ENCODE measurements at places on chromosomes 7 and 10. TPM values are rescaled to one million over a fixed set of nuclear protein-coding genes. Genes with fewer than 3 reads are reported as not detected.

- no peak for DNase-seq
Observed at GRCh38 chr7:41207141-41207540, 495.7 kb downstream of the INHBA start.

DNA sequence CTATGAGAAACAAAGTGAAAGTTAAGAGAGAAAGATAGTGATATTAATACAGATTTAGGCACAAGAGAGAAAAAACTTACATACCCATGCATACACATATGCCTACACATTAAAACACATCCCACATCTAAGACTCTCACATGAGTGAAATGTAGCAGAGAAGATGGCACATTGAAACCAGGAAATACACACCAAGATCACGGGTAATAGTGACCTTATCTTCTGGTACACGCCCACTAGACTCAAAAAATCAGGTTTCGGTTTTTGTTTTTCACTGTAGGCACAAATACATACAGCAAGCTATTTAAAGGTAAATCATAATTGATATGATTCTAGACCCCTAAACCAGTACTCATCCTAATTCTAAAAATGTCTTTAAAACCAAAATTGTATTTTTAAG is 225.2 kb upstream of the TAC1 start:
- no peak for DNase-seq

- peak; percentile 20 for DNase-seq
Observed at GRCh38 chr7:149822353-149822943, 15.7 kb upstream of the ZNF862 start.

DNA sequence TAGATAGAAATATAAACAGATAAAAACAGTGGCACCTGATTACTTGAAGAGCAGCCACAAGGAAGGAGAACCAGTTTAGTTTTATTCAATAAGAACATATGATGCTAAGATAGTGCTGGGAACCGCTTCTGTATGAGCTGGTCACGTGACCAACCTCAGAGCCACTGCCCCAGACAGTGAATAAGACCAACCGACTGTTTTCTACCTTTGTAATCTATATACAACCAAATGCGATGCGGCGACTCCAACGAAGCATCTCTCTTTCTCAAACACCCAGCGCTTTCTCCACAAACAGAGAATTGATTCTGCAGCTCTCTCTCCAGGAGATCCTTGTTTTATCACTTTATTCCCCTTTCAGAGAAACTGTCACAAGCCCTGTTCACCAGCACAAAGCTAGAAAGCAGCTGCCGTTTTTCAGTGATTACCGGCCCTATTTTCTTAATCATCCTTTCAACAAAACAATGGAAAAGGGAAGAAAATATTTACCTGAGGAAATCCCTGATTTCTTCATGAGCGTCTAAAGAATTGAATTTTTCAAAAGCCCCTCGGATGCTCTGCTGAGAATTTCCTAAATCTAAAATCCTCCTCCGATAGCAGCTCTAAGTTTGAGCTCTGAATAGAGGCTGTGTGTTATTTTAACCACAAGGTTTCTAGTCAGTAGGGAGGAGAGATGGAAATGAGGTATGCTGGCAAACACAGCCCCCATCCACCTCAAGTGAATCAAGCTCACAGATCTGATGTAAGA is 55.7 kb upstream of the JCAD start:
- no peak for DNase-seq

DNA sequence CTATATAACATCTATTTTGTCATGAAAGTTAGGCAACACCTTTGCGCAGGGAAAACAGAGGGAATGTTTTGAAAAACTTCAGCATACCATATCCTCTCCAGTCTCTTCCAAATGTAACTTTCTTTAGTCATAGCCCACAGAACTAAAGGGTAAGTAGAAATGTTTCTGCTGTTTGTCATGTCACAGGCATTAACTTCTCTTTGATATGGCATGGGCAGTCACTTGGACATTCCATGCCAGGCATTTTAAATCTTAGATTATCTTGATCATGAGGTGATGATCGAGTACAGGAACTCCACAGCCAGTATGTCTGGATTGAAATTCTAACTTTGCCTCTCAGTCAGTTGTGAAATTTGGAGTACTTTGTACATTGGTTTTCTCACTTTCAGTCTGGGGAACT is 27.5 kb upstream of the ETV1 start:
- DNase-seq, result no peak

- DNase-seq, result no peak
Observed at GRCh38 chr7:70619130-70619529, 512.8 kb upstream of the GALNT17 start.

DNA sequence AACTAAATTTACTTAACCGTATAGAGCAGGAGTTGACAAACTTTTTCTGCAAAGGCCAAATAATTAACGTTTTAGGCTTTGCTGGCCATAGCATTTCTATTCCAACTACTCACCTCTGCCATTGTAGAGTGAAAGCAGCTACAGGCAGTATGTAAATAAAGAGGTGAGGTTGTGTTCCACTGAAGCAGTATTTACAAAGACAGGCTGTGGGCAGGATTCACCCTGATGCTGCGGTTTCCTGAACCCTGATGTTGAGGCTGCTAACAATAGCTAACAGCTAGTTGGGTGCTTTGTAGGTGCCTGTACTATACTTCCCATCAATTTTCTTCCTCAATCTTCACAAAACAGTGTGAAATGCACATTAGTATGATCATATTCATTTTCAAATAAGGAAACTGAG is 47.0 kb upstream of the LAMB1 start:
- DNase-seq, result no peak

DNA sequence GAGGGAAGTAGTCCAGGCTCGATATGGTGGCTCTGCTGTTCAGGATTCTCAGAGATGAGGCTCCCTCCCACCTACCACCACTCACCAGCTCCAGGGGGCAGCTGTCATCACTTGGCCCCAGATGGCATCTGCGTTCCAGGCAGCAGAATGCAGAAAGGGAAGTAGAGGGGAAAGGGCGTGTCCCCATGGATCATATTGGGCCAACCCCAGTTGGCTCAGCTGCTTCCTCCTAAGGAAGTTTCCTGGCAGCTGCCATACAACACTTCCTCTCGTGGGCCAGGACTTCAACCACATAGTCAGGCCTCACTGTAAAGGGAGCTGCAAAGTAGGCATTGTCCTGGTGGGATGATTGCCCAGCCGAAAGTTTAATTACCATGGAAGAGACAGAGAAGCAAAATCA is 1.6 kb upstream of the TEX36 start:
- DNase-seq, result no peak

GRCh38 chr10:123512901-123513775 is 153.0 kb upstream of the GPR26 start:
- no peak for DNase-seq

GRCh38 chr7:46156086-46156485 is 235.0 kb upstream of the IGFBP3 start:
- DNase-seq, result no peak

DNA sequence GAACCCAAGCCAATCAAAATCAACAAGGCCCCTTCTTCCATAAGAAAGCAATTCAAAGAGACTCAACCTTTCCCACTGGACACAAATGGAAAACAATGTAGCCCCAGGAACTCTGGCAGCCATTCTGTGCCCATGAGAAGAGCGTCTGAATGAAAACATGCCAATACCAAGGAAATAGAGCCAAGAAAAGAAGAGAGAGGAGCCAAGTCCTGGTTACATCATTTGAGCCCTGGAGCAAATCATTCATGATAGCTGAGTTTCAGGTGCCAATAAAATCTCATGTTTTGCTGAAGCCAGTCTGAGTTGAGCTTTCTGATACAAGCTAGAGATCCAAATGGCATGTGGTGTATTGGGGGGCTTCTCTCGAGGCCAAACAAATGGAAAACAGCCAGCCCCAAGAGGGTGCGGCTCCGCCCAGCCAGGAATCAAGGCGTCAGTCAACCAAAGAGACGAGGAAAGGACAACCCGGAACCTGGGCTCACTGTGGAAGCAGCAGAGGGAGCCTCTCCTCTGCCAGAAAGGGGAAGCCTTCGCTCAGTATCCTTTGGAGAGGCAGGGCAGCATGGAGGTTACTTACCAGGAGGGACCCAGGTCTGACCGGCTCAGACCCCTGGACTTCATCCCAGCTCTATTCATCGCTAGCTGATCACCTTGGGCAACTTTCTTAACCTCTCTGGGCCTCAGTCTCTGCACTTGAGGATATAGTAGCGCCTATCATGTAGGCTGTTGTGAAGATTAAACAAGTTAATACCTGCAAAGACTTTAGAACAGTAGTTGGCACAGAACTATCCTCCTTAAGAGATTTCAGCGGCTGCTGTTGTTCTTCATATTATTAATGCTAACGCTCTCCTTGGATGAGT is 61.8 kb downstream of the OAT start:
- DNase-seq, result no peak

DNA sequence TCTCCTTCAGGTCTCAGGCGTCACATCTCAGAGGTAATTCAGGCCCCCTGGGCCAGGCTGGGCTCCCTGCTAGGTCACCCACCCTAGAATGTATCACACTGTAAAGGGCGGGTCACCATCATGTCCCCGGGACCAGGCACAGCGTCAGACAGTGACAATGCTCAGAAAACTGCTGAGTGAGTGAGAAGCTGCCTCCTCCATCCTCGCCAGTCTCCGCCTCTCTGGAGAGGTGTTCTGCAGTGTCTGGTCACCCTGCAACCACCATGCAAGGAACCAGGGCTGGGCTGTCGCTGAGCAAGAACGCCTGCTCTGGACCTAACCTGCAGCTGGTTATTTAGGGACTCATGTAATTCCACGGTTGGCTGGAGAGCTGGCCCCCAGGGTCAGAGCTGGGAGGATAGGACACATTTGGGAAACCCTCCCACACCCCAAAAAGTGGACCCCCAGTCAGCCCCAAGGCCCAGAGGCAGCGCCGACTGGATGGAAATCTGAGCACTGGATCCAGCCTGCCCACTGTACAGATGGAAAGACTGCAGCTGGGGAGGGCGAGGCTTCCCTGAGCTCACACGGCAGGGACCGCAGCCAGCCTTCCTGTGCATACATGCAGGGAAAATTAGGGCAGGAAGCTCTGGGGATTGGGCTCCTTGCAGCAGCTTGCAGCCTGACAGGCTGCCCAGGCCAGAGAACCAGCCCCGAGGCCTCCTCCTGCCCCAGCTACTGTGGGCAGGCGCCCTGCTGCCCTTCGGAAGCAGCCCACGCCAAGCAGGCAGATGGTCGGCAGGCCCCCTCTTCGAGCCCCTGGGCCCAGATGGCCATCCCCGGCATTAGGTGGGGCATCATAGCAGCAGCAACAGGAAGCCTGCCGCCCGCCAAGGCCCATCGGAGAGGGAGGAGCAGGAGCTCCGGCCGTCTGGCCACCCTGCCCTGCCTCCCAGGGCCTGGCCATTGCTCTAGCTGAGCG is 105.4 kb upstream of the ZMIZ1 start:
- DNase-seq, result peak; percentile 65

DNA sequence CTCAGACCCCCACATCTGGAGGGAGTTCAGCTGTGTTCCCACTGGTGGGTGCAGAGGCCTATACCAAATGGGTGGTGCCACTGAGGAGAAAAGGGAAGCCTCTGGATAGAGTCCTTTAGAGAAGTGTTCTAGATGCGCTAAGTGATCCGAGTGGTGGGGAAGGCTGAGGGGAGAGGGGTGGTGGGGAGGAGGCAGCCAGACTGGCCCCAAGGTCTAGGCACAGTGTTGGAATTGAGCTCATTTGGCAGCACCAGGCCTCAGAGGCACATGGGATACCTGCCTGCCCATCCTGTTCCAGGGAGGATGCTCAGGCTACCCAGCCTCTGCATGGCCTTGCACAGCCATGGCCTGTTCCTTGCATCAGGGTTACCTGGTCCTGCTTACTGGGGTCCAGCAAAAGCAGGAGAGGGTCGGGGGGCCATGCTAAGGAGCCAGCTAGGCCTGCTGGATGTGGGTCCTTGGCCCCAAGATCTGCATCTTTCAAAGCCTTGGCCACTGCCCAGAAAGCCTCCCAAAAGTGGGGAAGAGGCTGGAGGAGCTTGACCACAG is 99.6 kb downstream of the NEURL1 start:
- no peak for DNase-seq

DNA sequence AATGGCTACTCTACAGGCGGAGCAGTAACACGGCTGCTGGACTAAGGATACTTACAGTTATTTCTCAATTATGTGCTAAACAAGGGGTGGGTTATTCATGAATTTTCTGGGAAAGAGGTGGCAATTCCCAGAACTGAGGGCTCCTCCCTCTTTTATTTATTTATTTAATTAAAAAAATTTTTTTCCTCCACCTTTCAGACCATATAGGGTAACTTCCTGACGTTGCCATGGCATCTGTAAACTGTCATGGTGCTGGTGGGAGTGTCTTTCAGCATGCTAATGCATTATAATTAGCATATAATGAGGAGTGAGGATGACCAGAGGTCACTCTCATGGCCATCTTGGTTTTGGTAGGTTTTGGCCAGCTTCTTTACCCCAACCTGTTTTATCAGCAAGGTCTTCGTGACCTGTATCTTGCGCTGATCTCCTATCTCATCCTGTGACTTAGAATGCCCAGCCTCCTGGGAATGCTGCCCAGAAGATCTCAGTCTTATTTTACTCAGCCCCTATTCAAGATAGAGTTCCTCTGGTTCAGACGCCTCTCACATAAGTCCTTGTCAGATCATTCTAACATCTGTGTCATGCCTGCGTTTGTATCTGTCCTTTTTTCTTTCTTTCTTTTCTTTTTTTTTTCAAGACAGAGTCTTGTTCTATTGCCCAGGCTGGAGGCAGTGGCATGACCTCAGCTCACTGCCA is 15.9 kb upstream of the STOX1 start:
- no peak for DNase-seq

The ANXA7 gene
- 116 TPM for total RNA-seq

The HOXA10 gene
- not detected for total RNA-seq

The AKR1C1 gene
- total RNA-seq, result 20.2 TPM

The MSMB gene
- total RNA-seq, result not detected

The NUTM2B gene
- 1.2 TPM for total RNA-seq

The MOGAT3 gene
- total RNA-seq, result not detected

The FBH1 gene
- 78.7 TPM for total RNA-seq

The ZNF800 gene
- 20.8 TPM for total RNA-seq

The PTPRN2 gene
- total RNA-seq, result 1.3 TPM

Data from left ventricle myocardium superior (tissue), 1 donor.